ENCODE measurements at places on chromosomes 13 and 19. TPM values are rescaled to one million over a fixed set of nuclear protein-coding genes. Genes with fewer than 3 reads are reported as not detected.

IFNL1 gene
- total RNA-seq, result 1.6 TPM

DNA sequence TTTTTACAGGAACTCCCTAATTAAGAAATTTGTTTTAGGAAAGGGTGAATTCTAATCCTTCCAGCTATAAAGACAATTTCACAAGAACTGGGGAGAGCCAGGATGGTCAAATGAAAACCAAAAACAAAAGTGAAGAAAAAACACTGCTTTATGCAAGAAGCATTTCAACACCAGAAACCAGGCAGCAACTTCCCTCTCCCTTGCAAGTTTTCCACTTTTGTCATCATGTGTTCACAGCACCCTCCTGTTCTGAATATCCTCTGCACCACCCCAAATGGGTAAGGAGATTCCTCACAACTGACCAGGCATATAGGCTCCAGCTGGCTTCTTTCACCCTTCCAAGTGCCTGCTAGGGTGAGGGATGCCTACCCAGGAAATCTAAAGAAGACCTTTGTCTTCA is 328.1 kb downstream of the TBC1D4 start:
- no peaks in the 10 kb centered on the region for H3K36me3 ChIP-seq
- H3K4me1 ChIP-seq, result no peaks in the 10 kb centered on the region
- H3K4me3 ChIP-seq, result no peak overlapping the region

- no peaks in the 10 kb centered on the region for H3K27me3 ChIP-seq
- H3K4me1 ChIP-seq, result no peaks in the 10 kb centered on the region
- no peak for DNase-seq
- H3K4me3 ChIP-seq, result no peak overlapping the region
- H3K27ac ChIP-seq, result no peak overlapping the region
Observed at GRCh38 chr13:80141123-80141849, 199.6 kb downstream of the SPRY2 start.

DNA sequence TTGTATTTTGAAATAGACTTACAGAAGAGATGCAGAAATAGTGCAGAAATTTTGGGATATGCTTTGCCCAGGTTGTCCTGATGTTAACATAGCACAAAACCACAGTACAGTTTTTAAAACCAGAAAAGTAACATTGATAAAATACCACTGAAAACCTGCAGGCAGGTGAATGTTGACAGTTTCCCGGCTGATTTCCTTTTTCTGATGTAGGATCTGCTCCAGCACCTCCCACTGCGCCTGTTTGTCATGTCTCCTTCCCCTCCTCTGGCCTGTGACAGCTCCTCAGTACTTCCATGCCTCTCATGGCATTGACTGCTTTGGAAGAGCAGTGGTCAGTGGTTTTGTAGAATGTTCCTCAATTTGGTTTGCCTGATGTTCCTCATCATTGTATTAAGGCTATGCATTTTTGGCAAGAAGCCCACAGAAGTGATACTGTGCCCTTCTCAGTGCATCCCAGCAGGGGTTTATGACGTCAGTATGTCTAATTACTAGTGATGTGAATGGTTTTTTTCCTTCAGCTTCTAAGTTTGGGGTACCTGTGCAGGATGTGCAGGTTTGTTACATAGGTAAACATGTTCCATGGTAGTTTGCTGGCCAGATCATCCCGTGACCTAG is 31.0 kb downstream of the TDRD12 start:
- H3K4me3 ChIP-seq, result peak overlapping the region; percentile 25
- no peak for DNase-seq
- peaks cover 6% of the 10 kb centered on the region for H3K4me1 ChIP-seq
- H3K27ac ChIP-seq, result no peak overlapping the region

DNA sequence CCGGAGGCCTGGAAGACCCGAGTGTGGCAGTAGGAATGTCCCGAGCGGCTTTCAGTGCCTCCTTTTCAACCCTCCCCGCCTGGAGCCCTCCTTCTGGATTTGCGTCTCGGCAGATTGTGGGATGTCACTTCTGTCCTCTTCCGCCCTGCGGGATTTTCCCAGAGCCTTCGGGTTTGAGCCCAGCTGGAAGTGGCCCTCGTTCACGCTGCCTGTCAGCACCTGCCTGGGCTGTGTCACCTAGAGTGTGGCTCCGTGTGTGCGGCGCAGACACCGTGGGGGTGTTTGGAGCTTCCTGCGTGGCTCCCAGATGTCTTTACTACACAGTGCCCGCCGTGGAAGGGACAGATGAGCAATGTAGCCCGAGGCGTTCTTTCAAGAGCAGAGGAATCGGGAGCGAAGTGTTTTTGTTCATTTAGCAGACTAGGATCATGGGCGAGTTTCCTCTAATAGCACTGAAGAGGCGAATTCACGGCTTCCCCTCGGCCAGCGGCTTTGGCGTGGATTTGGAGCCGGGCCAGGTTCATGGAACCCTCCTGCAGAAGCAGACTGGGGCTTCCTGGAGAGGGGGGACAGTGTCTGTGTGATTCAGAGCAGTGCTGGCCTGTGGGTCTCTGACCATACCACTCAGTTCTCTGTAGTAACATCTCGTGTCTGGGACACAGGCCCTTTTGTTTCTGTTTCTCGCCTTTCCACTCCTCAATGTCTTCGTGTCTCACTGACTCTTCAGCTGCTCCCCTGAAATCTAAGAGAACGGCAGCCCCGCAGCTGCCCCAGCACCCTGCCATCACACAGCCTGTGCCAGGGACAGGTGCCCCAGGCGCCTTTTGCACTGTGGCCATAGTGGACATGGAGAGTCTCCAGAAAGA is 68.0 kb downstream of the KDM4B start:
- H3K4me1 ChIP-seq, result no peaks in the 10 kb centered on the region
- no peaks in the 10 kb centered on the region for H3K27me3 ChIP-seq
- no peak for DNase-seq
- H3K4me3 ChIP-seq, result no peak overlapping the region

GRCh38 chr13:52118095-52118494 is 10.8 kb downstream of the NEK5 start:
- H3K27me3 ChIP-seq, result peaks cover 6% of the 10 kb centered on the region
- no peaks in the 10 kb centered on the region for H3K36me3 ChIP-seq
- no peaks in the 10 kb centered on the region for H3K4me1 ChIP-seq
- DNase-seq, result no peak
- no peak overlapping the region for H3K4me3 ChIP-seq
